ENCODE measurements at places on chromosomes 3 and 15.

DNA sequence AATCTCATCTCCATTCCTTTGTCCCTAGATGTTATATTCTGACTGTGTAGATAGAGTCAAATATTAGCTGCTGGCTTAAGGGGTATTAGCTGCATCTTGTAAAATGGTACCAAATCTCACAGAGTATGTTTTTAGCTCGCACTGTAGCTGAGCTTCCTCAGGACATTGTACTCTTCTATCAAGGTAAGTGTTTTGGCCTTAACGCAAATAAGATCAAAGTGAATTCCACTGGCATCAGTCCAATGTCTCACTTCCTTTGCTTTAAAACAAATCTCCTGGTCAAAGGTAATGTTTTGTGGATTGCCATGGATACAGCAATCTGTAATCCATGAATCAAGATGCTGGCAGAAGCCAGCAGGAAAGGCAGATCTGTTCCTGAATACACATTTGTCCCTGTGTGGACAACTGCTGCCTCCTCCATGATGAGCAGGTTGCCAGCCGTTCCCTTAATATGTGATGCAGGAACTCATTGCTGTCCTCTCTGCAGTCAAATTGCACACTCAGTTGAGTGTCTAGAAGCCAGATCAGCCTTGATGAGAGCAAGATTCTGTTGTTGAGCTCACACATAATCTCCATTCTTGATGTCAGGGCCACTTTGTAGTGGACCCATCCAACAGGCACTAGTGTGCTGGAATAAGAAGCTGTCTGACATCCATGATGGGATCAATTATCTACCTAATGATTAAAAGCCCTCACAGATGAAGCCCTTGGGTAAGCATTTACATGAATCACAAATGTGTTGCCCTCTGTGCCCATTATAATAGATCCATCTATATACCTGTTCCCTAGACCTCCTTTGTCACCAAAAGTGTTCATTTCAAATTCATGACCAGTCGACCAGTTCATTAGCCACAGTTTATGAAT lies 96.6 kb upstream of the AGTR1 start:
- no peak for DNase-seq

- no peak for DNase-seq
These were observed 59.5 kb downstream of the AMOTL2 start for GRCh38 chr3:134314588-134315285.

GRCh38 chr3:134054231-134054630 lies 24.5 kb upstream of the SLCO2A1 start:
- DNase-seq: no peak

DNA sequence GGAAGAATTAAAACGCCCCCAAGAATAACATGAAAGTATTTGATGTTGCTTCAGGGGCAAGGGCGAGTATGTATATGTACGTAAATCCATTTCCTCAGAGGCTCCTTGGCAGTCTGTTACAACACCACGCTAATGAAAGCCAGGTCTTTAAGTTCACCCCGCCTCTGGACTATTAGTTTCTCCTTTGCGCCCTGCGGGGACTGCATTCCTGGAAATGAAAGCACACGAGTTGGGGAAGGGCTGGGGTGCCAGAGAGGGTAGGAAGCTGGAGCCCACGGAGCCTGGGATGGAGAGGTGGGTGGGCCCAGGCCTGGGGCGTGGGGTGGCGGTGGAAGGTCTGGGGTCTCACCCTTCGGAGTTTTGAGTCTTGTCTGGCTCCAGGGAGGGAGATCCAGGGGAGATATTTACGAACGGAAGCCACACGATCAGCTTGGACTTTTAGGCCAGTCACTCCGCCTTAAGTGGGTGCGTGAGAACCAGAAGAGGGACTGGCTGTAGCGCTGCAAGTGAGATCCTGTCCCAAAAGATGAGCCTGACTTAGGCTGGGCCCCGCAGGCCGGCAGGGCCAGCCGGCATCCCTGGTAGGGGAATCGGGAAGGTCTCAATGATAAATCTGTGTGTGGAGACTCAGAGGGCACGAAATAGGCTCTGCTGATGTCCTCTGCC lies 1.6 kb upstream of the PLCL2 start:
- DNase-seq: no peak

DNA sequence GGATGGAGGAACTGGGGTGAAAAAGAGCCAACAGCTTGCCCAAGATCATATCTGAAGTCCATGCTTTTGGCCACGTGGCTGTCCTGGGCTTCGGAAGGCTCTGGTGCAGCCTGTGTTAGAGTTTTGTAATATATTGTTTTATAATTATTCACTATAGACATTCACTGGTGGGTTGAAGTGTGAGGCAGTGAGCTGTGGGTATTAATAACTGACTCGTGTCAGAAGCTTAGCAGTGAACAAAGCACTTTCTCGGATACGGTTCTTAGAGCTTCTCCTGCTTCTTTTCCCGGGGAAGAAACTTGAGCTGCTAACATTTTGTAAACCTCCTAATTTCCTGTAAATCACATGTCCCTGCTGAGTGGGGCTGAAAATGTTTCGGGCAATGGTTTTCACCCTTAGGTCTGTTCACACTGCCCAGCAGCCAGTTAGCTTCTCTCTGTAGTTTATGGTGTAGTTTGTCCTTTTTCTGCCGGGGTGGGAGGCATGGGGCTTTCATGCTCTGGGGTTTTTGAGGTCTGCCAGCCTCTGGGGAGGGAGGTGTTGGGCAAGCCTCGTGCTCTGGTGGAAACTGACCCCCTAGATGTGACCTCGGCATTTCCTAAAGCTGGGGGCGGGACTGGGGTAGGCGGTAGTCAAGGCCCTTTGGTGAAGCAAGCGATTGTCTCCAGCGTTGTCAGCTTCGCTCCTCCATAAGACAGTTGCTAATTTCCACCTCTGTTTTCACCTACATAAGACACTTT lies 1.7 kb downstream of the MRAS start:
- DNase-seq: no peak

GRCh38 chr3:41933154-41933676 lies 28.7 kb downstream of the ULK4 start:
- DNase-seq: no peak

GRCh38 chr3:13857702-13858380 lies 22.0 kb downstream of the WNT7A start:
- DNase-seq: no peak

Data from GM18507 (cell line).